ENCODE measurements at places on chromosomes 4 and X.

DNA sequence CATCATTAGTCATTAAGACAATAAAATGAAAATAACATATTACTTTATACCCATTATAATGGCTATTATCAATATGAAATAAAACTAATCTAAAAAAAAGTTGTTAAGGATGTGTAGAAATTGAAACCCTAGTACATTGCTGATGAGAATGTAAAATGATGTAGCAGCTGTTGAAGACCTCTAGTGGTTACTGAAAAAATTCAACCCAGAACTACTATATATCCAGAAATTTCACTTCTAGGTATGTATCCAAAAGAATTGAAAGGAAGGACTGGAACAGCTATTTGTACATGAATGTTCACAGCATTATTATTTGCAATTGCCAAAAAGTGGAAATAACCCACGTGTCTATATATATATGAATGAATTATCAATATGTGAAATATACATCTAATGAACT is 180.3 kb upstream of the KLHL4 start:
- DNase-seq: no peak

GRCh38 chr4:16516796-16517439 is 290.6 kb upstream of the TAPT1 start:
- no peak for DNase-seq

DNA sequence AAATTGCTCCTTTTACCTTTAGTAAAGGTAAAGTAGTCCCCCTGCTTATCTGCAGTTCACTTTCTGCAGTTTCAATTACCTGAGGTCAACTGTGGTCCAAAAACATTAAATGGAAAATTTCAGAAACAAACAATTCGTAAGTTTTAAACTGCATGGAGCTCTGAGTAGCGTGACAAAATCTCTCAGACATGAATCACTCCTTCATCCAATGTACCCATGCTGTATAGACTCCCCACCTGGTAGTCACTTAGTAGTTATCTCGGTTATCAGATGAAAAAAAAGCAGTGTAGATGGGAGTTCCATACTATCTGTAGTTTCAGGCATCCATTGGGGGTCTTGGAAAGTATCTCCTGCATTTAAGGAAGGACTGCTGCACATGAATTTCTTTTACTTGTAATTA is 7.7 kb downstream of the UNC5C start:
- DNase-seq: no peak

DNA sequence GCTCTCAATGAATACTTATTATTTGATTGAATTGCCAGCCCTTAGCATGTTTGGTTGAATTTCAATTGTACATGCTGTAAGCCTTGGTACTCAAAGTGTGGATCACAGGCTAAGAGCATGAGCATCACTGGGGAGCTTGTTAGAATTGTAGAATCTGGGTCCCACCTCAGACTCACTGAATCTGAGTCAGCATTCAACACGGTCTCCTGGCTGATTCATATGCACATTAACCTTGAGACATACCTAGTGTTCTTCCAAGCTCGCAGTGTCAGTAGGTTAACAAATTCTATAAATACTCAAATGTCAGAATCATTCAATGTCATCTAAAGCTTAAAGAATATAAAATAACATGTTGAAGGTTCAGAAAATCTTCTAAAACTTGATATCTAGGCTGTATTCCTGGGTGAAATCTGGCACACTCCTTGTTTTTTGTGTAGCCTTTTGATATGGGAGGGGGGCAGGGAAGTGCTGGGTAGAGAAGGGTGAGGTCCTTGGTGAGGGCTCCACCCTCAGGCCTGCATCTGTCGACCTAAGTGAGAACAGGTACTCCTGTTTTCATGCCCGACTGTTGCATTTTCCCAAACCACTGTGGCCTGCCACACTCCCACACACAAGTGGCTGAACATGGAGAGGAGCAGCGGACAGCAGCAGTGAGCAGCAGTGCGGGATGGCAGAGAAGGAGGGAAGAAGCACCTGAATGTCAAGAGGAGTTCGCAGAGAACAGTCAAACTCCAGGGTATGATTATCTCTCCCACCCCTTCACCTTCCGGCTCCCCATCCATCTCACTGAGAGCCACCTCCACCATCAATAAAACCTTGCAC is 529.6 kb upstream of the IGFBP7 start:
- no peak for DNase-seq

GRCh38 chrX:133294126-133294525 is 76.0 kb upstream of the TFDP3 start:
- DNase-seq: no peak

- no peak for DNase-seq
Measured at GRCh38 chr4:80839281-80839680, 191.2 kb upstream of the BMP3 start.

DNA sequence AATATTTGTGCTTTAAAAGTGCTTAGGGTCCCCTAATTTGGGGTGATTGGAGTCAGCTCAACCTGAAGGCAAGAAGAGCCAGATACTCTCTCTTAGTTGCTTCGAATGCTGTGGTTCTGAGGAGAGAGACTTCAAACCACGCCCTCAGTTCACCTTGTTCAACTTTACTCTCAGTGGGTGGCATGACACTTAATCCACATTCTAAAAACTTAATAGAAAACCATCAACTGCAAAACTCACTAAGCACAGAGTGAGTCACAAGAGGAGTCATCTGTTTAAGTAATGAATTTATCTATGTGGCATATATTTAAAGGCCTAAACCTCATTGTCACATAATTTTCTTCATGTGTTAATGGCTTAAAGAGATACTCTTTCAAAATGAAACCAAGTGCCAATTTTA is 99.5 kb upstream of the SLC4A4 start:
- DNase-seq: no peak

GRCh38 chrX:9055354-9055753 is 21.4 kb upstream of the FAM9B start:
- no peak for DNase-seq

DNA sequence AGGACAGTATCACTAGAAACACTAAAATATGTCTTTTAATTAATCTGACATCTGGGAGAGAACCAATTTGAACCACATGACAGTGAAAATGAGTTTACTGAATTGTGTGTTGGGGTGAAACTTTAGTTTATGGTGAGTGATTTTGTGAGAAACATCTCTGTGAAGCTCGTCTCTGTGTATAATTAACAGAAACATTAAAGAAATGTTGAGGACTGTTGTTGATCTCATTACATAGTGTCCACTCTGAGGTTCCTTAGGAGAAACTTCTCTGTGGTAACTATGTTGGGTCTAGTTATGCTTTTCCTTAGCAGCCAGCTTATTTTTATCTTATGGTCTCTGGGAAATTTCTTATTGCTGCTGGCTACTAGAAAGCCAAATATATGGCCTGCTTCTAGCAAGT is 15.8 kb downstream of the FGF2 start:
- no peak for DNase-seq

GRCh38 chr4:149211876-149212275 is 603.8 kb downstream of the IQCM start:
- DNase-seq: no peak

DNA sequence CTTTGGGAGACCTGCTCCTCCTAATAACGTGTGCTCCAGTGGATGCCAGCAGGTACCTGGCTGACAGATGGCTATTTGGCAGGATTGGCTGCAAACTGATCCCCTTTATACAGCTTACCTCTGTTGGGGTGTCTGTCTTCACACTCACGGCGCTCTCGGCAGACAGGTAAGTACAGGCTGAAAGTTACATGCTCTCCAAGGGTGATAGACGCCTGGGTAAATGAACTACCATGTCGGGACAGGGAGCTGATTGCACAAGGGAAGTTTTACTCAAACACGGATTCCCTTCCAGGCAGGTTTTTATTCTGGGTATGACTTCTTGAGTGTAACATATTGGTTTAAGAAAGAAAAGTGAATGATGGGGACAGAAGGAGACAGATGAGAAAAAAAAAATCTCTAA is 836 bp downstream of the GRPR start:
- no peak for DNase-seq

DNA sequence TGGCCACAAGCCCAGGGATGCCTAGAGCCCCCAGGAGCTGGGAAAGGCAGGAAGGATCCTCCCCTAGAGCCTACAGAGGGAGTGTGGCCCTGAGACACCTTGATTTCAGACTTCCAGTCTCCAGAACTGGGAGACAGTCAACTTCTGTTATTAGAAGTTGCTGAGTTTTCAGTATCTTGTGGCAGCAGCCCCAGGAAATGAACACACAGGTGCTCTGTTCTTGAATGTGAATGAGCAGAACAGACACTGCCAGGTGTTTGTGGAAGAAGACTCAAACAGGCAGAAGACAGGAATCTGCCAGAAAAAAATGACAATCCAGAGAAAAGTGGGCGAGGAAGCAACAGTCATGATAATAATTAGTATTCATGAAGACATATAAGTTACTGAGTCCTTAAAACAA is 64.5 kb upstream of the STS start:
- no peak for DNase-seq

DNA sequence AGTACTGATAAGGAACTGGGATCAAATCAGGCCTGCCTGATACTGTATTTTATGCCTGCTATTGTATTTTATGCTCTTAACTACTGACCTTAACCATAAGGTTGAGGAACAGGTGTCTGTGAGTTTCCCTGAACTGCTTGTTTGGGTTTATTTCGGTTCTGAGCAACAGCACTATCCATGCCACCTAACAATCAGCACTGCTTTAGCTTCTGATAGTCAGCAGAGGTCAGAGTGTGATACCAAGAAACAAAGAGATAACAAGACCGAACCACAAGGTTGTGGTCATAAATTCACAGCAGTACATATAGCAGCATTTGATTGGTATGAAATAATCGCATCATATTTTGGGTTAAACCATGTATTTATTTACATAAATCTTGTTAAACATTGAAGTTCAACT is 362.2 kb downstream of the FGF13 start:
- DNase-seq: no peak

DNA sequence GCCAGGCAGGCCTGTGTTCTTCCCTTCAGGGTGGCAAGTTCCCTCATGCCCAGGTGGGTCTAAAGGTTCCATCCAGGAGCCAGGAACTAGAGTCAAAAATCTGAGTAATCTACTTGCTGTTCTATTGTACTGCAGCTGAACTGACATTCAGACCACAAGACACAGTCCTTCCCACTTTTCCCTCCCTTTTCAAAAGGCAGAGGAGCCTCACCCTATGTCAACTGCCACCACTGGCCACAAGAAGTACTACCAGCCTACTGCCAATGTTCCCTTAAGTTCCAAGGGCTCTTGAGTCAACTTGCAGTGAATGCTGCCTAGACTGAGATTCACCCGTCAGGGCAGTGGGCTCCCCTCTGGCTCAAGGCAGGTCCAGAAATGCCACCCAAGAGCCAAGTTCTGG is 133.5 kb downstream of the FAM47B start:
- DNase-seq: no peak

- no peak for DNase-seq
Measured at GRCh38 chr4:41443340-41444079, 94.4 kb upstream of the LIMCH1 start.

- DNase-seq: no peak
Measured at GRCh38 chrX:147079974-147080373, 265.4 kb upstream of the CXorf51A start.

DNA sequence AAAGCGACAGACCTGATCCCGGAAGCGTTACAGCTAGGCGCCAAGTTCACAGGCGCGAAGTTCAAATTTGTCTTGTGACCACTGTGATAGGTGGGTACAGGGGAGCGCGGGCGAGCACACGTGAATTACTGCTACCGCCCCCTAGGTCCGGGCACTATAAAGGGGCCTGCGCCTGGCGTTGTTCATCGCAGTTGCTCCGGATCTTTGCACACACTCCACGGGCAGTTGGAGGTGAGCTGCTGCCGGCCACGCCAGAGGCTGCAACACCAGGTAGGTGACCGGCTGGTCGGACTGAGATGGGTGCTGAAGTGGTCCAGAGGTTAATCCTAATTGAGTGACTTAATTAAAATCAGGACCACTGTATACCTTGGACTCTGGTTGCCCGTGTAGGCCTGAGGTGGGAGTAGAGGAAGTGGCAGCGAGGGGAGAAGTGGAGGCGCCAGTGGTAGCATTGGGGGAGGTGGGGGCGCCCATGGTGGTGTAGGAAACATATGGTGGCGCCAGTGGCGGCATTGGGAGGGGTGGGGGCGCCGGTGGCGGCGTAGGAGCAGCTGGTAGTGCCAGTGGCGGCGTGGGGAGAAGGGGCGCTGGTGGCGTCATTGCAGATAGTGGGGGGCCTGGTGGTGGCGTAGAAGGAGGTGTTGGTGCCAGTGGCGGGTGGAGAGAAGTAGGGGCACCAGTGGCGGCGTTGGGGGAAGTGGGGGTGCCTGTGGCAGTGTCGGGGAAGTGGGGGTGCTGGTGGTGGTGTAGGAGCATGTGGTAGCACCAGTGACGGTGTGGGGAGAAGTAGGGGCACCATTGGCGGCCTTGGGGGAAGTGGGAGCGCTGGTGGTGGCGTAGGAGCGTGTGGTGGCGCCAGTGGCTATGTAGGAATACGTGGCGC is at the start of gene GCNA:
Gene GCNA, plus strand, starts transcription at position 185 of the 883 bp plus-strand sequence. CDS start 2,385 bp downstream, outside the sequence.
- DNase-seq: peak; percentile 13

- DNase-seq: no peak
Measured at GRCh38 chr4:186760576-186760975, 36.9 kb upstream of the FAT1 start.

DNA sequence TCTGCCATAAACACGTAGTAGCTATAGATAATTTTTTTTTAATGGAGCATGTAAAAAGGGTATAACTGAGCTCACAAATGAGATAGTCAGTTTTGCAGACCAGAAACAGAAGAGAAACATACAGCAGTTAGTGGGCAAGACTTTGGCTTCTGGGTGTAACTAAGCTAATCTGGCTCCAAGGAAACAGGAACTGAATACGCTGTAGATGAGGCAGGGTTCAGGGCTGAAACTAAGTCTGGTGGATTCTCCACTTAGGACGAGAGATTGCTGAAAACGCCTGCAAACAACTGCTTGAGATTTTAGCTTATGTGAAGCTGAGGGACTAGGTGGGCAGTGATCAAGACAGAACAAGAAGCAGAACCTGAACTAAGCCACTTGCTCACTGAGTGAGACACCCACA is 91.7 kb downstream of the SMIM20 start:
- DNase-seq: no peak

DNA sequence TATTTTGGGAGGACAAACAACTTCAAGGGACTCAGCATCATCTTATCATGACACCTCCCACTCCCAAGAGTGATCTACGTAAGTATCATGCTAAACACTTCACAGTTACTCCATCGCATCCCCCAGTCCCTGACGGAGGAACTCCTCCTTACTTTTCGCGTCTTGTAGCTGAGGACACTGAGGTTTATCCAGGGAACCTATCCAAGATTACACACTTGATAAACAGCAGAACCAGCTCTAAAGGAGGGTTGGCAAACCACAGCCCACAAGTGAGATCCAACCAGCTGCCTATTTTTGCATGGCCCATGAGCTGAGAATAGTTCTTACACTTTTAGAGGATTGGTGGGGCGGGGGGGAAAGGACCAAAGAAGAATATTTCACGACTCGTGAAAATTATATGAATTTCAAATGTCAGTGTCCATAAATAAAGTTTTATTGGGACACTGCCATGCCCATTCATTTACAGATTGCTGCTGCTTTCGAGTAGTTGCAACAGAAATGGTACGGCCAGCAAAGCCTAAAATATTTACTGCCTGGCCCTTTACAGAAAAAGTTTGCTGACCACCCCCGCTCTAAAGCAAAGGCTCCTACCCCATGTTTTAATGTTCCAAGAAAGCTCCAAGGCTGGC is 47.8 kb downstream of the SEPSECS start:
- no peak for DNase-seq

GRCh38 chr4:100593935-100594334 is 76.1 kb upstream of the EMCN start:
- no peak for DNase-seq
